ENCODE measurements at places on chromosomes 7 and 10. TPM values are rescaled to one million over a fixed set of nuclear protein-coding genes. Genes with fewer than 3 reads are reported as not detected.

AOAH gene
- total RNA-seq = not detected

SPAM1 gene
- total RNA-seq = not detected

WNT16 gene
- not detected for total RNA-seq

CUX1 gene
- total RNA-seq = 45.4 TPM

GBX1 gene
- not detected for total RNA-seq

ANKRD7 gene
- 0.18 TPM for total RNA-seq

AKR1C2 gene
- not detected for total RNA-seq

NXPH1 gene
- not detected for total RNA-seq

GDF10 gene
- not detected for total RNA-seq

PTTG1IP2 gene
- total RNA-seq = not detected

GPR141 gene
- total RNA-seq = not detected

CFAP46 gene
- total RNA-seq = 2.3 TPM

AGAP5 gene
- total RNA-seq = 1.6 TPM

AZGP1 gene
- total RNA-seq = not detected

ERVW-1 gene
- total RNA-seq = not detected

TBXAS1 gene
- 4.2 TPM for total RNA-seq

ZSWIM8 gene
- 49.1 TPM for total RNA-seq

STMP1 gene
- 9.3 TPM for total RNA-seq

LIPK gene
- not detected for total RNA-seq

PLAC9 gene
- total RNA-seq = 3.9 TPM

AUTS2 gene
- 1.1 TPM for total RNA-seq

MMRN2 gene
- 430 TPM for total RNA-seq

LBX1 gene
- not detected for total RNA-seq

FOXI2 gene
- total RNA-seq = not detected

POLR3A gene
- 22.4 TPM for total RNA-seq

NKX1-2 gene
- total RNA-seq = not detected

CLDN4 gene
- under 0.01 TPM for total RNA-seq

SFR1 gene
- total RNA-seq = 7.3 TPM

NPM3 gene
- 156 TPM for total RNA-seq

LFNG gene
- total RNA-seq = 24.8 TPM

PRKCQ gene
- total RNA-seq = 0.75 TPM

KCP gene
- not detected for total RNA-seq

DEPP1 gene
- total RNA-seq = 237 TPM

CDK14 gene
- total RNA-seq = 24.1 TPM

HOXA5 gene
- total RNA-seq = 5.9 TPM

ADAM8 gene
- total RNA-seq = 0.18 TPM

PDE1C gene
- total RNA-seq = 0.38 TPM

ZKSCAN5 gene
- 10.4 TPM for total RNA-seq

CCNJ gene
- 19.8 TPM for total RNA-seq

RBP4 gene
- total RNA-seq = not detected

GJD4 gene
- under 0.01 TPM for total RNA-seq

PDK4 gene
- total RNA-seq = 4.2 TPM

EVX1 gene
- total RNA-seq = not detected

ABCC2 gene
- total RNA-seq = 1.0 TPM

FGF8 gene
- not detected for total RNA-seq

VAX1 gene
- not detected for total RNA-seq

CELF2 gene
- total RNA-seq = 10.5 TPM

SPACDR gene
- total RNA-seq = 1.3 TPM

MLXIPL gene
- total RNA-seq = not detected

FGL2 gene
- total RNA-seq = 3.1 TPM

Measured in endothelial cell of coronary artery (primary cell).